Neural crest cell (in vitro differentiated cells): ENCODE measurements at places on chromosomes 1 and 21. TPM values are rescaled to one million over a fixed set of nuclear protein-coding genes. Genes with fewer than 3 reads are reported as not detected.

TAS1R1 gene
- not detected in 2 replicates for total RNA-seq

DNA sequence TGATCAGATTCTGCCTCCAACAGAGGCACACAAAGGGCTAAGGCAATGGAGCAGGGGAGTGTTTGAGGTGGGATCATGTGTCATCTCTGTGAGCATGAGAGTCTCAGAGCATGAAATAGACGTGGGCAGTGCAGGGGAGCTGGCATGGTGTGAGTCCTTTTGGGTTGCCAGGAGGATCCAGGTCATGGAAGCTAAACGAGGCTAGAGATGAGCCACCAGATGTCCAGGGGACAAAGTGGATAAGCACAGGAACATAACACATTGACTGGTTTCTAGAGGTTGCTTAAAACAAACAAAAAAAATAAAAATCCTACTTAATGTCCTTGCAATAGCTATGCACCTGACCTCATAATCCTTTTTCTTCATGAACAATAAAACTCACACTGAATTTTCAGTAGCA is 254.8 kb upstream of the GREM2 start:
- H3K27me3 ChIP-seq = no peaks in the 10 kb centered on the region
- H3K36me3 ChIP-seq = no peaks in the 10 kb centered on the region

FAM72D gene
- total RNA-seq = 5.9 and 6.2 TPM in 2 replicates

GRCh38 chr1:108082738-108083562 is 117.2 kb downstream of the SLC25A24 start:
- no peak overlapping the region for H3K4me3 ChIP-seq
- DNase-seq = no peak
- no peaks in the 10 kb centered on the region for H3K27me3 ChIP-seq
- H3K4me1 ChIP-seq = peaks cover 11% of the 10 kb centered on the region

DNA sequence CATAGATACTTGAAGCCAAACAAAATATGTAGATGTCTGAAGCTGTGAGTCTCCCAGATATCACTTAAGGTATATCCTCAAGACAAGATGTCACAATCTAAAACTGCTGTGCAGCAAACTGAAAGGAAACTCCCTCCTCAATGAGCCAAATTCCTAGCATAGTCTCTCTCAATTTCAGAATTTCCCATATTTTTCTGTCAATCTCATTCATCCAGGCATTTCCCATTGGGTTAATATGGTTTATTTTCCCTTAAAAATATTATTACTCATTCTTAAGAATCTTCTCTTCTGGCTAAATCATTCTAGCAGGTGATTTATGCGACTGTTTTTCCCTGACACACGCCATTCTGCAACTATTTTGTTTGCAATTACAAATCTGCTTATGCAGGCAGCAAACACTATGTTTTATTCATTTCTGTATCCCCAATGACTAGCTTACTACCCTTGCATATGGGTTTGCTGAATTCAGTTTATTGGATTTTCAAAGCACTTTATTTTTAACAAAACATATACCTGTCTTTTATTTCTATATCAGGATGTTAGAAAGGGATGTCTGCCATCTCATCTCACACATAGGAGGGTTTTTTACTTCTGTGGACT is 69.9 kb downstream of the TNFSF4 start:
- DNase-seq = no peak
- H3K4me1 ChIP-seq = peaks cover 8% of the 10 kb centered on the region
- no peaks in the 10 kb centered on the region for H3K27me3 ChIP-seq
- no peak overlapping the region for H3K4me3 ChIP-seq
